Effector memory CD8-positive, alpha-beta T cell (primary cell): ENCODE measurements at places on chromosomes 4 and X.

DNA sequence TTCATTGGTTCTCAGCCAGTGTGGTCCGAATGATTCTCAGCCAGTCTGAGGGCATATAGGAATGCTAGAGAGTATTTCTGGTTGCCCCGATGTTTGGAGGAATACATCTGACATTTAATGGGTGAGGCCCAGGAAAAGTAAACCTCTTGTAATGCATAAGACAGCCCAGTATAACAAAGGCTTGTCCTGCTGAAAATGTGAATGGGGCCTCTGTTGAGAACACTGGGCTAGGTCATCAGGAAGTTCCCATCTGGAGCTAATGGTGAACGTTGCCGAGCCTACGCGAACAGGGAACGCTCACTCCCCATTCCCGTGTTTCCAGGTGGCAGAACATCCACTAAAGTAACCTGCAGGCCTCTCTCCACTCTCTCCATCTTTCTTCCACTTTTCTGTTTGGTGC, 132.0 kb upstream of the CLNK start:
- no peak for DNase-seq

GRCh38 chrX:84363051-84363450, 139.2 kb downstream of the HDX start:
- no peak for DNase-seq

- no peak for DNase-seq
Observed at GRCh38 chrX:16867947-16868346, 2.2 kb downstream of the RBBP7 start.

DNA sequence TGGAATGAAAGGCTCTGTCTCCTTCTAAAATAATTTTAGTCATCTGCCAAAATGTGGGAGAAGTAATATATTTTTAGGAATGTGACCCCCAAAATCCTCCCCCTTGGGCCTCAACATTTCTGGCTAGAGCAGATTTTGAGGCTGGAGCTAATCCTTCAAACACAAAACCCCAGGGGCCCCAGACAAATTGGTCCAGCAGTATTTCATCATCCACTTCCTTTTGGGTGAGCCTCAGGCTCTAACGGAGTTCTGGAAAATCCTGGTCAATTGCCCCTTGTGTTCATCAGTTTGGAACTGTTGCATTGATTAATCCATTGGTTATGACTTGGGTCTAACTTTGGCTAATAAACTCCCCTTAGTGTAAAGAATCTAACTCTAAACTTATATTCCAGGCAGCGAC, 67.4 kb upstream of the PCDH19 start:
- no peak for DNase-seq

GRCh38 chrX:150870487-150871340, 27.8 kb downstream of the CD99L2 start:
- DNase-seq, result no peak

DNA sequence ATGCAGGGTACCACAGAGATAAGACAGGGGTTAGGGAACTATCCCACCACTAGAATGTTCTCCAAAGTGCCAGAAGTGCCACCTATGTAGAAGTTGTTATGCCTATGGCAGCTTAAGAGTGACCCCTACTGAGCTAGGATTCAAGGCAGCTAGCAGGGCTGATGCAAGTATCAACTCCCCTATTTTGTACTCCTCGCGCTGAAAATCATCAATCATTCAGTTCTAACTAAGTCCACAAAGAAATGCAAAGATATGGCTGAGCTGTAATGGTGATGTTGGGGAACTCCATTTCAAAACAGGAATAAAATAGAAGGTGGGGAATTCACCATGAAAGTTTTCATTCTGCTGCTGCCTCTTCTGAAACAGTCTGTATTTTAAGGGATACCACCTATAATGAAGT, 13.8 kb downstream of the ACSL4 start:
- DNase-seq, result no peak

DNA sequence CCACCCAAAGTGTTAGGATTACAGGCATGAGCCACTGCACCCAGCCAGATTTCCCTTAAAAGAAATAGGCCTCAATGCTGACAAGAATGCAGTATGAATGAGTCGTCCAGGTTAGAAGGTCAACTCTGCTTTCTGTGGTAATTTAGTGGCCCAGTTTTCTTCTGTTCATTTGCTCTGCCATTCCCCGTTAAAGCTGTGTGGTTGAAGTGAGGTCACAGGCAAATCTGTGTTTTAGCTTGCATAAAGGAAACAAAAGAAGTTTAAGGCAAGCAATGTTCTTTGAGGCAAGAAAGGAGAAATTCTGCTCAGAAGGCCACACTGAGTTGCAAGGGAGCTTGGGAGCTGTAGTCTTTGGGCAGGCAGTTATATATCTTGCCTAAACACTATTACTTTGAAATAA, 176.8 kb downstream of the LARP7 start:
- no peak for DNase-seq

DNA sequence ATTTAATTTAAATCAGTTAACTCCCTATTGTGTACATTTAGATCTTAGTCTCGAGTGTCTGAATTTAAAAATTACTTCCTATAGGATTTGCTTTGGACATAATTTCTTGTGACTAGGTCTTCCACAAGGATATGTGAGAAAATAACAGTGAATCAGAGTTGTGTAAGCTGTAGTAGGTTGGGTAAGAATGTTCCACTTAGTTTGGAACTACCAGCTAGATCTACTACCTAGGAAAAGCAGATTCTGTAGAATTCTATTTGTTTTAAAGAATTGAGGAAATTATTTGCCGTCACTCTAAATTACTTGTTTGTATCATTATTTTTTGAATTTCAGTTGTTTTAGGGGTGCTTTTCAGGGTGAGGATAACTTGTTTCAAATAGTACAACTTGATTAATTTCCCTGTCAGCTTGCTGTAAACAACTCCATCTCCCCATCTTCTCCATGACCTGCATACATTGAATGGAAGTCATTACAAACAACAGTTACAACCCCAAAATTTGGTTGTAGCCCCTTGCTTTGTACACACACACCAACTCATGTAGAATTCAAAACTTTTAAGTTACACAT, 1.3 kb downstream of the MTHFD2L start:
- no peak for DNase-seq

GRCh38 chr4:172962564-172963353, 205.9 kb upstream of the GALNT7 start:
- DNase-seq, result no peak

DNA sequence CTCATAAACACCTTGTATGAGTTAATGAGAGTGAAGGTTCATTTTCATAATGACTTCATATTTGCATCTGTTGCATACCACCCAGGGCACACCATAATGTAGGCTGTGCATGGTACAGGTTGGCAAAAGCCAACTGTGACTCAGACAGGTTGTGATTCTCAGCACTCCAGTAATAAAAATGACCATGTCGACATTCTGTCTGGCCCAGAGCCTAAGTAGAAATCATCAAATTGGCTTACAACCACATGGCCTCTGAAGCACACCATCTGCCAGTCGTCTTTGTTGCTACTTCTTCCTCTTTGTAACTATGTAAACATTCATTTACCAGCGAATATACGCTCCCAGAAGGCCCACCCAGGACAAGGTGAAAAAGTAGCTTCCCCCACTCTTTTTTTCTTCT, 459.5 kb downstream of the GASK1B start:
- DNase-seq, result no peak

GRCh38 chrX:34893741-34894140, 48.9 kb upstream of the FAM47B start:
- DNase-seq, result no peak

DNA sequence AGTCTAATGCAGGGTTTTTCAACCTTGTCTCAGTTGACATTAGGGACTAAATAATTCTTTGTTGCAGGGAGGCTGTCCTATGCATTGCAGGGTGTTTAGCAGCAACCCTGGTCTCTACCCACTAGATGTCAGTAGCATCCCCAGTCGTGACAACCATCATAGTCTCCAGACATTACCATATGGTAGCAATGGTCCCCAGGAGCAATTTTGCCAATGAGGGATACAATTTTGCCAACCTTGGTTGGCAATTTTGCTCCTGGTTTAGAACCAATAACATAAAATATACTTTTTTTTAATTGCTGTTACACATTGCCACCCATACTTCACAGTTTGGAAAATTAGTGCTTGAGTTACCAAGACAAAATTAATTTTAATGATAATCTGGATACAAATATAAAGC, 6.0 kb downstream of the EREG start:
- peak; percentile 6 for DNase-seq

GRCh38 chrX:71195964-71196649, 26.9 kb upstream of the GJB1 start:
- peak; percentile 1 for DNase-seq

GRCh38 chr4:114780205-114780604, 181.6 kb downstream of the UGT8 start:
- no peak for DNase-seq

- DNase-seq, result no peak
Observed at GRCh38 chr4:20679951-20680350, 20.3 kb upstream of the PACRGL start.

DNA sequence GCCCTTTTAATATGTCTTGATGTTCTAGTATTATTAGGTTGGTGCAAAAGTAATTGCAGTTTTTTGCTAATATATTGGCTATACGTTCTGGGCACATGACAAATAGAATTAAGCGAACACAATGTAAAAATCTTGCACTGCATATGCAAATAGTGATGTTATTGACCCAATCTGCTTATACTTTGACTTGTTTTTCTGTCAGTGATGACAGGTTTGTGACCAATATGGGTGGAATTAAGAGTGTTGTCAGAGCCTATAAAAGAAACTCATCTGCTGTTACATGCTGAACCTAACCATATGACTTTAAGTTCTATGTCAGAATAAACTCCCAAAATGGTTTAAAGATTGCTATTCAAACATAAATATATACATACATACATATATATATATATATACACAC, 30.7 kb upstream of the HPGD start:
- DNase-seq, result no peak

DNA sequence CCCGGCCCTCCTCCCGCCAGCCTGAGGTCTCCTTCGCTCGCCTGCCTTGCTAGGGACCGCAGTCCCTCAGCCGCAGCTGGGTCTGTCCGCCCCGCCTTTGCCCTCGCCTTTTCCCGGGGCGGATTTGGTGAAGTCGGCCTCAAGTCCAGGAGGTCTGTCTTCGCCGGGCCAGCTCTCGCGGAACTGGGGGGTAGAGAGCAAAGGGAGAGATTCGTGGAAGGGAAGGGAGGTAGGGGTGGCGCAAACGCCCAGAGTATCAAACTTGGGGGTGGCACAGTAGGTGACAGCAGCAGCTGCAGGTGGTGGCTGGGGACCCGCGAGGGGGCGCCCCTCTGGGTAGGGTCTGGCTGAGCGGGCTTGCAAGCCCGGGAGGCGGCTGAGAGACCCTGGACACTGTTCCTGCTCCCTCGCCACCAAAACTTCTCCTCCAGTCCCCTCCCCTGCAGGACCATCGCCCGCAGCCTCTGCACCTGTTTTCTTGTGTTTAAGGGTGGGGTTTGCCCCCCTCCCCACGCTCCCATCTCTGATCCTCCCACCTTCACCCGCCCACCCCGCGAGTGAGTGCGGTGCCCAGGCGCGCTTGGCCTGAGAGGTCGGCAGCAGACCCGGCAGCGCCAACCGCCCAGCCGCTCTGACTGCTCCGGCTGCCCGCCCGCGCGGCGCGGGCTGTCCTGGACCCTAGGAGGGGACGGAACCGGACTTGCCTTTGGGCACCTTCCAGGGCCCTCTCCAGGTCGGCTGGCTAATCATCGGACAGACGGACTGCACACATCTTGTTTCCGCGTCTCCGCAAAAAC, at the start of gene NPY2R:
NPY2R (plus strand) TSS at position 379 of the 797 bp plus-strand sequence. CDS start 5,304 bp downstream, outside the sequence.
- DNase-seq, result no peak

GRCh38 chrX:1222531-1223241, 10.2 kb upstream of the CRLF2 start:
- no peak for DNase-seq

DNA sequence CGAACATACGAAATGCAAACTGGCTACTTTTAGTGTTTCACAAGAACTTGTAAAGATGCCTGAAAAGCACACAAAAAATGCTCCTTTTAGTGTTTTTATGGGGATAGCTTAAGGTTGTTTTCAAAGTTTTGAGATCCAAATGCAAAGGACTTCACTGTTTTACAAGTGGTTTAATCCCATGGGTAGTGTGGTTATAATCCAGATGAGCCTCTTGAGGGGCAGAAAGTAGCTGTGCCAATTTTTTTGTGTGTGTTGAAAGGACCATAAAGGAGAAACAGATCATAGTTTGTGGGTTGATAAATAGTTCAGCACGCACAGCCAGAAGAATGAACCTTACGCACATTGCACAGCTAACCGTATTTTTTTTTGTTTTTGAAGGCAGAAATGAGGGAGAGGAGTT, 126.9 kb upstream of the GIMD1 start:
- no peak for DNase-seq

GRCh38 chrX:100449696-100450608, 39.9 kb upstream of the PCDH19 start:
- no peak for DNase-seq

DNA sequence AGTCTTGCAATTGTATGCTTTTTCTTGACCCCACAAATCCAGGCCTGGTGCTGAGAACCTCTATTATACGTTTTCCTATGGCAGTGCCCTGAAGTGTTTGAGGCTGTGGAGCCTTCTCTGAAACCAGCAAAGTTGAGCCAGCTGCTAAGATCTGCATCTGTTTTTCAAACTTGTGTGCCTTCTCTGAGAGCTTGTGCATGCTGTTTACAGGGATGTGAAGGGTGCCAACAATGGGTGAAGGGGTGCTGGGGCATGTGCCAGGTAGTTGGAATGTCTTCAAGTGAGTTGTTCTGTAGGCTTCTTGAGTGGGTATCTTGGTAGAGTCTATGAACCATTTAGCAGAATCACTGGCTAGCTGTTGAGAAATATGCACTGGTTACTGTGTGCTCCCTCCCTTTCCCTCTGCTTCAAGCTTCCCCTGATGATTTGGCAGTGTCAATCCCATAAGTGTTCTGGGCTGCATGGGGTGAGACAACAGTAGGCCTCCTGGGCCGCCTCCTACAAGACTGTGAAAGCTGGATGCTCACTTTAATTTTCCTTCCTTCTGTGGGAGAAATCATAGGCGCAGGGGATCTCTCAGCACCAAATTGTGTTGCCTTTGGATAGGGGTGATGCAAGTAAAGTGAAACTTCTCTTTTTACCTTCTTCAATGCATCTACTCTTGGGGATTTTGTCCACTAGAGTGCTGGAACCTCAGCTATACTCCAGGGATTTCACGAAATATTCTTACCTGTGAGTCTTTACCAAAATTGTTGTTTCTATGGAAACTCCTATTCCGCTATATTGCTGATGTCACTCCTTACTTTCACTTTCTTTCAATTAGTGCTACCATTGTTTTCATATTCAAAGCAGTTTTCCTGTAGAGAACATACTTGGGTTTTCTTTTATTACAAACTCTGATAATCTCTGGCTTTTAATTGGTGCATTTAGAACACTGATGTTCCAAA, 30.0 kb downstream of the ITM2A start:
- no peak for DNase-seq

- DNase-seq, result no peak
Observed at GRCh38 chr4:176790398-176790797, 2.3 kb downstream of the VEGFC start.

- DNase-seq, result no peak
Observed at GRCh38 chr4:153362184-153362583, 17.7 kb downstream of the MND1 start.
